ENCODE measurements at places on chromosomes 11 and 22.

DNA sequence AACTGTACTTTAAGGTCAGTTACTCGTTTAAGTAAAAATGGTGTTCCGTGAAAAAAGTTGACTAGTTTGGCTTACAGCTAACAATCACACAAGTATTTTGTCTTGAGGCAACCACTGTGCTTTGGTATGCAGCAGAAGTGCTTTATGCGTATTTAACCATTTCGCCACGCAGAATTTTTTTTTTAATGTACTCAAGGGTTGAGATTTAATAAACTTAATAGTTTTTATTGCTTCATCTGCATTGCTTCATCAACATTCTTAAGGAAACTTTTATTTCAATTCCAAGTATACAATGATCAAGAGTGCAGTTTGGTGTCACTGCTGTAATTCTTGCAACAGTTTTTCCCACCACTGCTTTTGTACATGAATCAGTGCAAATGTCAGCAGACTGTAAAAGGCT is 66.4 kb downstream of the ZNRF3 start:
- DNase-seq, result no peak

GRCh38 chr11:32312206-32312817 is 123.0 kb downstream of the WT1 start:
- DNase-seq, result no peak

DNA sequence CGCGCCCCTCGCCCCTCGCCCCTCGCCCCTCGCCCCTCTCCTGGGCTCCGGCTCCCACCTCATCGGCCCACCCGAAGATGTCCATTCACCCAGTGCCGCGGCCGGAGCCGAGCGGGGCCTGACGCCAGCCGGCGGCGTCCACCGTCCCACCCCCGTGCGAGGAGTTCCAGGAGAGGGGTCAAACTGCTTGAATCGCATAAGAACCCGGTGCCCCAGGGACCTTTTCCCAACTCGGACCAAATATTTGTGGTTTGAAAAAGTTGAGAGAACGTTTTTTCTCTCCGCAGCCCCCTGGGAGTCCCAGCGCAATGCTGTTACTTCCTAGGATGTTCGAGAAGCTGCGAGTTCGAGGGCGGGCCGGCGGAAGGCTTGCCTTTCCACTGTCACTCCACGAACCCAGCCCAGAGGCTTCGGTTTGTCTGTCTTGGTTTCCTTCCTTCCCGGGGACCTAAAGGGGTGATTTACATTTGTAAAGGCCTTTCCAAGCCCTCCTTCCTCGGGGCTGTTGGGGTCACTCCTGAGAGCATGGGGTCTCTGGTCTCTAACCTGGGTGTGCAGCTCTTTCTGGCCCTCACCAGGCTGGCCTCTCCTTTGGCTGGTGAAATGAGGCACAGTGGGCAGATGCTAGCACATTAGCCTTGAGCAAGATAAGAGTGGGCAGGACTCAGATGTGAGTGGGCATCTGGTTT is 38.0 kb downstream of the ETS1 start:
- no peak for DNase-seq

GRCh38 chr22:35995348-35995747 is 33.3 kb downstream of the RBFOX2 start:
- DNase-seq, result no peak

- no peak for DNase-seq
Observed at GRCh38 chr22:34804604-34805003, 261.4 kb upstream of the ISX start.

- no peak for DNase-seq
Observed at GRCh38 chr11:27907091-27907490, 200.9 kb downstream of the KIF18A start.
